NCI-H82 (cell line): ENCODE measurements at places on chromosomes 4 and X.

GRCh38 chr4:27048429-27049238, 188.0 kb downstream of the STIM2 start:
- DNase-seq: peak; percentile 37

GRCh38 chrX:130186651-130187050, 14.9 kb downstream of the RAB33A start:
- peak; percentile 66 for DNase-seq

DNA sequence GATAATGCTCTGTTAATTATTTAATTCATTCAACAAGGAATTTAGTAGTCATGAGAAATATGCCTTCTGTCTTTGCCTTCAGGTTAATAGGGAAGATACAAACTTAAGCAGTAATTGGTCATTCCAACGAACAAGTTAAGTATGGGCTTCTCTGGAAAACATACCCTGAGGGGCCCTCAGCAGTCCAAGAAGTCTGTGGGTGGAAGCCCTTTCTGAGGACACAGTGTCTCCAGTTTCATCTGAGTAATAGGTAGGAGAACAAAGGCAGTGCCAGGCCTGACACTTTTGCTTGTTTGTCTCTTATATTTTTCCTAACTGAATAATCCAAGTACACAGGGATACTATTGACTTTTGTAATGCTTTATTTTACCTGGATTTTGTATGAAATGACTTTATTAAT, 262.5 kb downstream of the FBXW7 start:
- DNase-seq: no peak

GRCh38 chr4:37837446-37837845, 11.0 kb downstream of the PGM2 start:
- DNase-seq: no peak

GRCh38 chrX:109880629-109881028, 122.3 kb upstream of the TMEM164 start:
- no peak for DNase-seq

DNA sequence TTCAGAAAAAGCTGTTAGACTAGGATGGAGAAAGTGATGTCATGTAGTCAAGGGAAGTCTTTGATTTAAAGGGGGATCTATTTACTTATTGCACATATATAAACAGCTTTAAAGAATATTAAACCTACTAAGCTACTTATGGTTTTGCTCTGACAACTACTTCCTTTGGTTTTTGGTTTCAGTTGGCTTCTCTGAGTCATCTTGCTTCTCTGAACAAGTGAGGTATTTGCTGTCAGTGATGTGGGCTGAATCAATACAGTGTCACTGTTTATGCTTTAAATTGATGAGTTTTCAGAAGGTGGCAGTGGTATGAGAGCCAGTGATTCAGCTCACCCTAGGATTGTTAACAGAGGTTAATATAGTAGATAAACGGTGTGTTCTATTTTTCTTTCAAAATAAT, 75.1 kb downstream of the CEP44 start:
- no peak for DNase-seq

DNA sequence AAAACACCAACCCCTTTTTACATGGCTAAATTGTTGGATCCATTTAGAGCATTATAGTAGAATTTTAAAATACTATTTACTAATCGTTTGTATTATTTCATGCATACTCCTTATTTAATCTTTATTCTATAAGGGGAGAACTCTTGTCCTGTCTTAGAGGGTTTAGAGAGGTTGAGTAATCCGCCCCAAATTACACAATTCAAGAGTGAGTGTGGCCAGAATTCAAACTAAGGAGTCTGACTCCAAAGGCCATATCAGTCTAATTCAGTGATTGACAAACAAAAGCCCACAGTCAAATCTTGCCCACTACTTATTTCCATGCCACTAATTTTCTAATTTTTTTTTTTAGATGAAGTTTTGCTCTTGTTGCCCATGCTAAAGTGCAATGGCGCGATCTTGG, 33.7 kb upstream of the NEIL3 start:
- DNase-seq: no peak
